ENCODE measurements at places on chromosomes 1 and 21.

DNA sequence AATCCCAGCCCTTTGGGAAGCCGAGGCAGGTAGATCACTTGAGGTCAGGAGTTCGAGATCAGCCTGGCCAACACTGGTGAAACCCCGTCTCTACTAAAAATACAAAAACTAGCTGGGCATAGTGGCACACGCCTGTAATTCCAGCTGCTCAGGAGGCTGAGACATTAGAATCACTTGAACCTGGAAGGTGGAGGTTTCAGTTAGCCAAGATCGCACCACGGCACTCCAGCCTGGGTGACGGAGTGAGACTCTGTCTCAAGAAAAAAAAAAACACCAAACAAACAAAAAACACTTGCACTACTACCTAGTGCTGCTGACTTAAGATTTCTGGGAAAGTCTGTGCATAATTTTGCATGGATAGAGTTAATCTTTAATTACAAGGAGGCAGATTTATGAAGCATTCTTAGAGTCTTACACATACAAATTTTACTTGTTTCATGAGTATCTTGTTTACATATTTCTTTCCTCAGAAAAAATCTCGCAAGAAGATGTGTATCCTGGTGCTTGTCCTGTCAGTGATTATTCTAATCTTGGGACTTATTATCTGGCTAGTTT lies 8.7 kb upstream of the PPP1R8 start:
- DNase-seq, result no peak

- DNase-seq, result no peak
These were observed 172.2 kb upstream of the ETV3 start for GRCh38 chr1:157310401-157310800.

GRCh38 chr1:89552471-89553081 lies 27.9 kb downstream of the LRRC8B start:
- DNase-seq, result no peak

DNA sequence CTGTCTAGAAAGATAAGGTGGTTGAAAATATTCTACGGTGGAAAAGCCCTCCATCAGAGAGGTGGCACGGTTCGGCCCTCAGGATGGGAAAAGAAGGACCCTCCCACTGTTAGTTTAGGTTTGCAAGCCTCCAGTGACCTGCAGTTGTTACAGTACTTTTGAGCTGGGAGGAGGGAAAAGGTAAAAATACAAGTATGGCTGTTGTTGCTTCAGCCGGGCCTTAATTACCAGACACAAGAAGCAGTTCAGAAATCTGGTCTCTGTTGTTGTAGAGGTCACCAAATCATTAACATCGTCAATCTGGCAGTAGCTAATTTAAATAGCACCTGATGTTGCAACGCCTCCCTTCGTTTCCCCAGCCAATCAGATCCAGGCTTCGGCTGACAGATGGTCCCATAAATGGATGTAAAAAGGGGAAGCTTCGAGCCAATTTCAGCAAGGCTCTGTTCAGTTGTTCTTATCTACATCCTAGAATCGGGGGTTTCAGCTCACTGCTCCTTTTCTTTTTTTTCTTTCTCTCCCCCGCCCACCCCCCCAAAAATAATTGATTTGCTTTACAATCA lies at the start of gene ELAVL4:
Gene ELAVL4 (plus strand): TSS at position 424 of the 563 bp plus-strand sequence. CDS start 270 bp downstream, outside the sequence.
- no peak for DNase-seq

DNA sequence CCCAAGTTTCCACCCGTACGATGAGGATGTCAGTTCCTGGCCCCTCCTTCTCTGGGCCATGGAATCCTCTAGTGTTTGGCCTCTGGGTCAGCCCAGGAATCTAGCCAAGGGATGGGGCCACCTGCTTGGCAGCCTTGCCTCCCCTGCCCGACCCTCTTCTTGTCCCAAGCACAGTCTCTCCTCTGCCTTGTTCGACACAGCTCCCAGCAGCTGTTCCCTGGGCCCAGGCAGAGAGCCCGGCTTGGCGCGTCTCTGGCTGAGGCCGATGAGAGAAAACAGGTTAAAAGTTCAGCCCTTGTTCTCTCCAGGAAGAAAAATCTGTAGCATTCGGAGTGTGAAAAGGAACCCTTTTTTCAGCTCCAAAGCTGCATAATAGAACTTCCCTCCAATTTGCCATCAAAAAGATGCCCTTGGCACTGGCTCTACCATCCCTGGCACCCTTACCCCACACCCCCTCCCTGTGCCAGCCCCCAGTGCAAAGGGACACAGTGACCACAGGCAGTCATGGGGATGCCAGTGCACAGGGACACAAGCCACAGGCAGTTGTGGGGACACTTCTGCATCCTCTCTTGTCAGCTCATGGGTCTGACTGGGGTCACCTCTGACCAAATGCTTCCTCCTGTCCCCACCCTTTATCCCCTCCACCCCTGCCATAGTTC lies 68.4 kb downstream of the EPHB2 start:
- no peak for DNase-seq

GRCh38 chr1:53220171-53220961 lies at the start of gene CZIB:
TSS of gene CZIB (minus strand) at chr1:53220634. CDS start at chr1:53220575, 59 bp downstream.
- peak; percentile 96 for DNase-seq
